Ureter (tissue), 1 donor: ENCODE measurements at places on chromosomes 2 and 18. TPM values are rescaled to one million over a fixed set of nuclear protein-coding genes. Genes with fewer than 3 reads are reported as not detected.

MOCOS gene
- 38.0 TPM for total RNA-seq

CYS1 gene
- 4.0 TPM for total RNA-seq

DNA sequence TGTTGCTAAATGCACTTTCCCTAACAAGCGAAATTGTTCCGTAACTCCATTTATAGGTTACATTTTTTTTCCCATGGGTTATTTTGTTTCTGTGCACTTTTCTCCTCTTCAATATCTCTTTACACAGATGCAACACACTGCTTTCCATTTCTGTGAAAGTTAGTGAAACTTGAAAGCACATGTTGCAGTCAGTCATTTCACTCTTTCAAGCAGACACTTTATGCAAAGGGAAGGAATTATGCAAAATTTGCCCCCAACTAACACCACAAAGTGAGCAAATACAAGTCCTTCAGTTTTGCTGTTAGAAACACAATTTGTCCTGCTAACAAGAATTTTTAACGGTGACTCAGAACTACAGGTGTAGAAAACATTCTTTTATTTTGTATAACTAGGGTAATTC is 124.8 kb downstream of the PTH2R start:
- DNase-seq: no peak

DCC gene
- 4.4 TPM for total RNA-seq

ALPP gene
- total RNA-seq: not detected

RFTN2 gene
- 7.0 TPM for total RNA-seq
